ENCODE measurements at places on chromosomes 3 and 15.

GRCh38 chr3:156554515-156554841, 439 bp downstream of the SSR3 start:
- peak overlapping the region; percentile 95 for H3K4me3 ChIP-seq
- H3K27ac ChIP-seq: peak overlapping the region; percentile 93
- H3K4me1 ChIP-seq: peaks cover 49% of the 10 kb centered on the region

DNA sequence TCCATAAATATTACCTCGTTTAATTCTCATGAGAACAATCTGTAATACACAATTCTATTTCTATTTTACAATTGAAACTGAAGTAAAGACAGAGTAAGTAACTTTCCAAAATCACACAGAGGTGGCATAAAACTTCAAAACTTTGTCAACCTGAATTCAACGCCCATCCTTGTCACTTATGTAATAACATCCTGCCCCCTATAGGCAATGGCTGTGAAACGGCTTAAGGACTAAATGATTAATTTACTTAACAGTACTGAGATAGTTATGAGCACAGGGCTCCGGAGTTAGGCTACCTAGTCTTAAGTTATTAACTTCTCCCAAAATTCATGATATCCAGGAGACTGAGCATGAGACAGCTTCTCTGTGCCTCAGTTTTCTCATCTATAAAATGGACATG, 293.1 kb upstream of the CHRM5 start:
- peaks cover 16% of the 10 kb centered on the region for H3K27me3 ChIP-seq
- H3K27ac ChIP-seq: no peak overlapping the region
- no peaks in the 10 kb centered on the region for H3K36me3 ChIP-seq
- no peak for DNase-seq
- H3K4me1 ChIP-seq: no peaks in the 10 kb centered on the region

DNA sequence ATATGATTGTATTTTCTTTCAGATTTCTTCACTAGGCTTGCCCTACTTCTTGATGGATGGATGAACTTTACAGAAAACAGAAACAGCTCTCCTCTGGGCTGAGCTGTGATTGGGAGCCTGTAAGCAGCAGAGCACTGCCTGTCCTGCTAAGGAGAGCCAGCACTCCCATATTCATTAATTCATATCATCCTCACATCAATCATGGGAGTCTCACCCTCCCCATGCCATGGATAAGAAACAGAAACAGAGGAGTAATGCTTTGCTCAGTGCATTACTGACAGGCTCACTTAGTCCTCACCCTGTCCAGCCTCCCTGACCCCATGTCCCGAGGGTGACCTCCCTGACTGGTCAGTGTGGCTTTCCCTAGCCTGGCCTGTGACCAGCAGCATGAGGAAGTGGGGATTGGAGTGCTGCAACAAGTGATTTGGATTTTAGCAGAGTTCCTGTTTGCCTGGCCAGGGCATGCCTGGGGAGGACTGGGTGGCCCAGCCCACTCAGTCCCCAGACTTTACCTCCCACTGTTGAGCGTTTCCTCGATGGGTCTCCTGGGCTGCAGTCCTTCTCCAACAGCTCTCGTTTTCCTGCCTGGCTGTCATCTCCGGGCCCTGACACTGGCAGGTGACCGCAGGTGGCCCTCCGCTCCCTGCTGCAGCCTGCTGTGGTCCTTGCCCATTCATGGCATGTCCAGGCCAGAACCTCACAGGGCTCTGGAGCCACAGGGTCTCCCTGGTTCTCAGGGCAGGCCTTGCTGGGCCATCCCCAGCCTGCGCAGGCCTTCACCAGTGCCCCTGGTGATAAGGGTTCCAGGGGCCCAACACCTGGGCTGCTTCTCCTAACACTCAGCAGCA, 1.3 kb upstream of the TMIE start:
- H3K36me3 ChIP-seq: no peaks in the 10 kb centered on the region
- no peak for DNase-seq
- peaks cover 27% of the 10 kb centered on the region for H3K4me1 ChIP-seq
- no peak overlapping the region for H3K4me3 ChIP-seq

DNA sequence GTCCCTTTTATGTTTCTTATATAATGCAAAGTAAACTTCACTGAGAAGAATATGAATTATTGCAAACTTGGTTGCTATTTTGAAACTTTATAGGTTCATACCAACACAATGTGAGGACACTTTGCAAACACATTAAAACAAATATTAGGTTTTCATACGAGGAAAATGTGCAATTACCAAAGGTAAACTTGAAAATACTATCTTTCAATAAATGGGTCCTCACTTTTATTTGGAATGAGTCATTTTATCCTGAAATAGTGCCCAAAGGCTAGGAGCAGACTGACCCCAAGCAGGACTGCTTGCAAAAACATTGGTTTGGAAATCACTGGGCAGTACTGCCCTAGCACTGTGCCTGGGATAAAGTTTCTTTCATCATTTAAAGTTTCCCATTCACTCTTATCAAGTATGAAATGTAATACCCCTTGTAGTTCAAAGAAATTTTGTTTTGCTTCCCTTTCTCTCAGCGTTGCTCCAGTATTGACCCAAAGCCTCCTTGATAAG, 396.5 kb downstream of the EPHA3 start:
- no peaks in the 10 kb centered on the region for H3K4me1 ChIP-seq
- H3K36me3 ChIP-seq: no peaks in the 10 kb centered on the region
- no peak for DNase-seq

DNA sequence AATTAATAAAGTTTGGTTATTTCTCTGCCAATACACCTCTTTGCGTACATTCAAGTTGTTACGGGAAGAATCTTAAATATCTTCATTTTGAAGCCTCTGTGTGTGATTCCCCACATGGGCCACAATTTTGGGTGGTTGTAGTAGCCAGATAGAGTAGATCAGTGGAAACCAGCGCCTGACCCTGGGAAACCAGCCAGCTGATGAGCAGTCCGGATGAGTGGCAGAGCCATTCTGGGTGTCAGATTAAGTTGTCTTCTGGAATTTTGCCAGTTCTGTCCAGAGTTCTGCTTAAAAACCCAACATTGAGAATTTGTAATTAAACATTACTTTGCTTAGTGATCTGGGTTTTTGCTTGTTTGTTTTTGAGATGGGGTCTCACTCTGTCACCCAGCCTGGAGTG, 49.7 kb downstream of the MRPS25 start:
- no peak overlapping the region for H3K4me3 ChIP-seq
- H3K27me3 ChIP-seq: no peaks in the 10 kb centered on the region
- H3K4me1 ChIP-seq: no peaks in the 10 kb centered on the region
- DNase-seq: no peak
- H3K36me3 ChIP-seq: peaks cover 59% of the 10 kb centered on the region

GRCh38 chr15:94792196-94792595, 560.8 kb downstream of the MCTP2 start:
- H3K4me1 ChIP-seq: no peaks in the 10 kb centered on the region
- DNase-seq: no peak
- H3K27me3 ChIP-seq: no peaks in the 10 kb centered on the region
- H3K36me3 ChIP-seq: no peaks in the 10 kb centered on the region
- no peak overlapping the region for H3K27ac ChIP-seq

DNA sequence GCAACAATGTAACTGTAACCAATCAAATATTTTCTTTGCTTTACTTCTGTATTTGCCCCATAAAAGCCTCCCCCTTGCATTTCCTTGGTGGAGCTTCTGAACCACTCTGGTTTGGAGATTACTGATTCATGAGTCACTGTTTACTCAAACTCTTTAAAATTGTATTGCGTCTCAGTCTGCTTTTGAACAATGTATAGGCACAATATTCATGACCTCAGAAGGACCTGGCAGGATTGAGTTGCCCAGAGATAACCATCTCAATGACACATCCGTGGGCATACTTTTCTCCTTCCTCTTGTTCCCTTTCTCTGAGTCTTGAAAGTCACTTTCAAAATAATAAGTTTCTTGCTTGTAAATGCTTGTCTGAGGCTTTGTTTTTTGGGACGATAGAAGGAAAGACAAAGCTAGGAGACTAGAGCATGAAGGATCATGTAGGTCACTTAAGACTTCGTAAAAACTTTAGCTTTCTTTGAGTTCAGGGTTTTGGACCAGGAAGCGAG, 57.1 kb upstream of the POU1F1 start:
- H3K27me3 ChIP-seq: peaks cover 4% of the 10 kb centered on the region
- no peaks in the 10 kb centered on the region for H3K4me1 ChIP-seq
- no peaks in the 10 kb centered on the region for H3K36me3 ChIP-seq
- DNase-seq: no peak
- H3K27ac ChIP-seq: no peak overlapping the region
